Mammary epithelial cell (primary cell): ENCODE measurements at places on chromosomes 13 and 19.

GRCh38 chr19:29264897-29265296, 51.9 kb upstream of the UQCRFS1 start:
- DNase-seq, result no peak

DNA sequence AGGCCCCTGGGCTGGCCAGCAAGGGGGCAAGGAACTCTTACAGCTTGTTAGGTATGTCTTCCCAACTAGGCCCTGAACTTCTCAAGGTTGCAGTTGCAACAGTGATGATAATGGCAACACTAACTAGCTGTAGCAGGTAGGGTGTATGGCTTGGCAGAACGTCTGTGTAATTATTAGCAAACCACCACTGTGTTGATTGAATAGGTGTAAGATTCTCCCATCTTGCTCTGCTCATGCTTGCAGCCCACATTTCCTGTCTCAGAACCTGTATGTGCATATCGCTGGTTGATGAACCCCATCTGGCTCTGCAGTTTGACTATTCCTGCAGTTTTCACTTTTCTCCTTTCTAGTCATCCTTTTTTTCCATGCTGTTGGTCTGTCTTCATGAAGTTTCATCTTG, 178.8 kb downstream of the KATNAL1 start:
- no peak for DNase-seq

DNA sequence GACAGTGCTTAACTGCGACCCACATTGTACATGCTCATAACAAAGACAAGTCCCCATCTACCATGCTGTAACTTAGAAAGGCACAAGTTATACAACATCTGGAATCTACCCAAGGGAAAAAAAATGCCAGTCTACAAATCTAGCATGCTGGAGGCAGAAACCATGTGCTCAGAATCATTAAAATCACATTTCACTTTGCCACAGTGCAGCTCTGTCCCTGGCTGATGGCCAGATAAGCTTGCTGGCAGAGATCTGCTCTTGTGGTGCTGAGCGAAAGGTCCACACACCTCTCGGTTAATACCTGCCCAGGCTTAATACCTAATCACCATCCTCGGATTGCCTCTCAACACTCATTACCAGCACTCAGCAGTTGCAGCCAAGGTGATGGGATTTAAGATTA, 74.1 kb upstream of the UQCRFS1 start:
- DNase-seq, result no peak

DNA sequence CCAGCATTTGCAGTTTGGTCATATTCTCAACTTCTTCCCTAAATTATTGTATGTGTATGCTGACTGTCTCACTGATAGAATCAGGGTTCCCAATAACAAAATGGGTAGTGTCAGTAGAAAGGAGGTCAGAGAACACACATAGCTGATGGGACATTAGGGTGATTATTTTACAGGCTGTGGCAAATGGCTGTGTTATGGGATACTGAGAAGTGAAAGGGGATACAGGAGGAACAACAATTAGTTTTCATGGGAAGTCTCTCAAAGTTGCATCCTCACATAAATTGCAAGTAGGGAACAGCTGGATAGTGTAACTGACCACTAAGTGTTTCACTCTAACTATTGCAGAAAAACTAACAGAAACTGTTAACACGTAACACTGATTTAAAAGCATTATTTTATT, 1199.3 kb downstream of the PCDH17 start:
- no peak for DNase-seq

GRCh38 chr13:44573790-44574465, 2.2 kb downstream of the TSC22D1 start:
- peak; percentile 28 for DNase-seq

- DNase-seq, result no peak
Measured at GRCh38 chr13:27933118-27933517, 13.3 kb downstream of the PDX1 start.

DNA sequence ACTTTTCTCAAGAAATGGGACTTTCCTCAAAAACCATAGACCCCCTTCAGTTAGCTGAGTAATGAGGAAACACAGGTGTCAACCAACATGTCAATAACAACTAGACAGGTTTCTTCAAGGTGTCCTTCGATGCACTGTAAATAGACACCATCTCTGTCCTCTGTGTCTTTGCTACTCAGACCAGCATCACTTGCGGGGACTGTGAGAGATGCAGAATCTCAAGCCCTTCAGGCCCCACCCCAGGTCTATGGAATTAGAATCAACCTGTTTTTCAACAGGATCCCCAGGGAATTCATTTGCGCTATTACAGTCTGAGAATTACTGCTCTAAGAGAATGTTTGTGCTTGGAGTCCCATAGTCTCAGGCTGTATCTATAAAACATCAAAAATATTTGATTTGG, 469.9 kb downstream of the COG6 start:
- DNase-seq, result no peak

- peak; percentile 58 for DNase-seq
Measured at GRCh38 chr19:51071095-51071405, 6.2 kb upstream of the KLK13 start.

- DNase-seq, result no peak
Measured at GRCh38 chr13:89694451-89694850, 1653.0 kb upstream of the MIR17HG start.

DNA sequence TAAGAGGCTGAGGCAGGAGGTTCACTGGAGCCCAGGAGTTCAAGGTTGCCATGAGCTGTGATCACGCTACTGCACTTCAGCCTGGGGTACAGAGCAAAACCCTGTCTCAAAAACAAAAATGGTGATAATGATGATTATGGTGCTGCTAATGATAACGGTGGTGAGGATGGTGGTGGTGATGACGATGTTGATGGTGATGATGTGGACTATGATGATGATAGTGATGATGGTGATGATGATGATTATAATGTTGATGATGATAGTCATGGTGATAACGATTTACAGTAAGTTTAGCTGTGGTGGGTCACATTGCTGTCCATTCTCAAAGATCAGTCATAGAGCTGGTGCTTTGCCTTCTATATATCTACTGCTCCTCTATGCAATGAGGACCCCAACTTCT, 1340.6 kb downstream of the UQCRFS1 start:
- DNase-seq, result no peak

DNA sequence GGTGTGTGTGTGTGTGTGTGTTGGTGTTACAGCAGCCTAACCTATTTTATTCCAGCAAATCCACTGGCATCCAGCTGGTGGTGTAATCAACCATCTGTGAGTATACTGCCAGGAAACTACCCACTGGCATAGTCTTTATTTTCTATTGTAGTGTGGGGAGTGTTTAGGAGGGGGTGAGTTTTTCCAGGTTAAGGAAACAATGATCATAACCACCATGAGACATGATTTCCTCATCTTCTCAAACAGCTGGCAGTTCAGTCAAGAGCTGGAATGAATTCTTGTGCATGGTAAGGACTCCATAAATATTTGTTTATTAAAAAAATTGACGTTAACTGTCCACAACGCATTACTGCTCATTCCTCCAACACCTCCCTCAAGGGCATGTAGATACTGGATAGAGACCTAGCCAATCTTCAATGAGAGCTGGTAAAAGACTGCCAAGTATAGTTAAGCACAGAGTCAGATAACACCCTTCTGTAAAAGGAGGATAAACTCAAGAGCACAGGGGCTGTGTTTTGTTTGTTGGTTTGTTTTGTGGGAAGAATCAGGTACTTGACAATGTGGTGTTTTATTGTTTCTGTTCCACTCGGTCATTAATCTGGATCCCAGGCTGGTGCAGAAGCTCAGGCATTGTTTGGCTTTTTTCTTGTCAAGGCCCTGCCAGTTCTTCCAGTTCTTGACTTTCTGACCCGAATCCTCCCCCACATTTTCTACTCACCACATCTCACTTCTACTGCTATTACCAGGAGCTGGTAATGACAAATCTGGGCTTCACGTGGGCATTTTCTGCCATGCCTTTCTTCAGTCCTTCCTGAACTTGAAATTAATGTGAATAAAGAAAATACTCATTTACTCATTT, 31.6 kb upstream of the SLC46A3 start:
- peak; percentile 17 for DNase-seq

DNA sequence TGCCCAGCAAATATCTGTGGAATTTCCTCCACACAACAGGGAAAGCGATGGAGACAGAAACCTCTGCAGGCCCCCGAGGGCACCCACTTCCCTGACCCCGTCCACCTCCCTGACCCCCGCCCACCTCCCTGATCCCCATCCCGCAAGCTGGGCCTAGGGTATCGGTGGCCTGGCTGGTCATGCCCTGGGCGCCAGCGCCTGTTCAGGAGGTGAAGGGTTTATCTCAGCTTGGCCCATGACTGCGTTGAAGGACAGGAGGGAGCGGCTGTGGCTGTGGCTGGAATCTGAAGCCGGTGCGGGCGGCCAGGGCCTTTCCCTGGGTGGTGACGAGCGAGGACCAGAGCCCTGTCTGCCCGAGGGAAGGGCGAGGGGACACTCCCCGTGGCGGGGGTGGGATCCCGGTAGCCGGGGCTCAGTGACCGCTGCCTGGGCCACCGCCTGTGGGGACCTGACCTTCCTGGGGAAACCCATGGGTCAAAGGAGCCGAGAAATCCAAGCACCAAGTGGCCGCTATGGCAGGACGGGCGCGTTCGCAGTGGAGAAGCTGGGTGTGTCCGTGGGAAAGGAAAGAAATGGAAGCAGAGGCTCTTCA, 20.7 kb downstream of the GAS6 start:
- DNase-seq, result no peak

DNA sequence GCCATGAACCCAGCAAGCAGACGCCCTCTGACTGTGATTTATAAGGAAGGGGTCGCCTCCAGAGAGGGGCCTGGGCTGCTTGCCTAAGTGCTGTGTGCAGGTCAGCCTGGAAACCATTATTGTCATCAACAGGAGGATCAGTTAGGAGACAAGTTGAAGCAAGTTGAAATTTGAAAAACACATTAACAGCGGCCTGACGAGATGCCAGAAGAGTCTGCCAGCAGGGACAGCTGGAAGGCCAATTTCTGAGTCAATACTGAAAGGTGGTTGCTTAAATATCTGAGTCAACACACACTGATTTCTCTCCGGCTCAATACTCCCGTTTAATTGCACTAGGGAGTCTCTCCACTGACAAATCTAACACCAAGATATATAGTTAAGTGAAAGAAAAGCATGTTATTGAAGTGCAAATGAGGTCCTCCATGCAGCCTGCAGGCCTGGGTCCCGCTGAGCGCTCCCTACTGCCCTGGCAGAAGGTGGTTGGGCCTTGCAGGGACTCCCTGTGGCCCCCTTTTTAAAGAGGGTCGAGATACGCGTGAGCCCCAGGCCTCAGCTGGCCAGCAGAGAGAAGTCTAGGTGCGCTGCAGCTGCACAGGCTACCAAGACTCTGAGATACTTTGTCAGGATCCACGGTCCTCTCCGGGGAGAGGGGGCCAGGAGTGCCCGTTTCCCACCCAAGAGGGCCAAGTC, 91.1 kb downstream of the RNASEH2B start:
- DNase-seq, result peak; percentile 92

- no peak for DNase-seq
Measured at GRCh38 chr13:110633776-110634175, 18.4 kb downstream of the NAXD start.
